ENCODE measurements at places on chromosomes 13 and 19. TPM values are rescaled to one million over a fixed set of nuclear protein-coding genes. Genes with fewer than 3 reads are reported as not detected.

DNA sequence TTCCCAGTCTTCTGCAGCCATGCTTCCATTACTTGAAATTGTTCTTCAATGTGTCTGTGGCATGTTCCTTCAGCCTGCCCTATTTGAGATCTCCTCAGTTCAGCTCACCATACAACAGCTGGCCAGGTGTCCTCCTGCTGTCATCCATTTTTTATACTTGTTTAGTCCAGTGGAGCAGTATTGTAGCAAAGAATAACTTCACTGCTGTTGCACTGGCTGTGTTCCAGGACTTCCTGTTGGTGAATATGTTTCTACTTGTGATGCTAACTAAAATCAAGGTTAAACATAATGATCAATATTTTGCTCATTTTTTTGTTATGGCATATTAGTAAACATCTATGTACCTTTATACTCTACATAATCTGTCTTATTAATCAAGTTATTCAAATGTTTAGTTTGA is 1394.1 kb downstream of the PCDH9 start:
- no peak for DNase-seq

- no peak for DNase-seq
Observed at GRCh38 chr13:33787051-33787591, 30.8 kb upstream of the RFC3 start.

DNA sequence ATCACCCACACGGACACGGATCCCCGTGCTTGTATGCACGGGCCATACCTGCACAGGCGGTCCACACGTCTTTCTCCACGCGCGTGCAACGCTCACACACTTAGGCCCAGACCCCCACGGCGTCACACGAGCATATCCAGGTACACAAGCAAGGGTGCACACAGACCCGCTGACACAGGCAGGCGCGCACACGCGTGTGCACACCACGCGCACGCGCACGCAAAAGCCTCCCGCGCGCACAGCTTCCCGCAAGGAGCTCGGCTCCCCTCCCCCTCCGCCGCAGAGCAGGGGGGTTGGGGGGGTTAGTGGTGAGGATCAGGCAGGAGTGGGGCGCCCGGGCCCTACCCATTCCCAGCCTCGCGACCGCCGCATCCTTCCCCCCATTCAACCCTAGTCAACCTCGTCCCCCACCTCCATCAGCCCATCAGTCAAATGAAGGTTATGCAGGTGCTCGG is 407 bp downstream of the RAB3A start:
- DNase-seq, result peak; percentile 31

GRCh38 chr19:32567486-32567885 is 13.5 kb upstream of the PDCD5 start:
- no peak for DNase-seq

- no peak for DNase-seq
Observed at GRCh38 chr19:13926715-13927114, 11.5 kb downstream of the PODNL1 start.

- no peak for DNase-seq
Observed at GRCh38 chr19:42252365-42253244, 2.3 kb downstream of the ERF start.

DNA sequence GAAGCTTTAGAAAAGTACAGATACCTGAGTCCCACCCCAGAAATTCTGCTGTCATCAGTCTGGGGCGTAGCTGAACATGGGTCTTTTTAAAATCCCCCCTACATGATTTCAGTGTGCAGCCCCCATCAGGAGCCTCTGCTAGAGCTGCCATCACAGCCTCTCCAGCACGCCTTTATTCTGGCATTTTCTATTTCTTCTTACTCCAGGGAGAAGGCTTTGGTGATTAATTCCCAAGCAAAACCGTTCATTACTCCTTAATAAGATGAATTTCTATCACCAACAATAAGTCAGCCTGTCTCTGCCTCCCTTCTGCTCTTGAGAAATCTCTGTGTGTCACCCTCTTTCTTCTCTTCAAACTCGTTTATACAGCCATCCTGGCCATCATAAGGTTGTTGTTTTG is 160.3 kb downstream of the KATNAL1 start:
- DNase-seq, result no peak

DNA sequence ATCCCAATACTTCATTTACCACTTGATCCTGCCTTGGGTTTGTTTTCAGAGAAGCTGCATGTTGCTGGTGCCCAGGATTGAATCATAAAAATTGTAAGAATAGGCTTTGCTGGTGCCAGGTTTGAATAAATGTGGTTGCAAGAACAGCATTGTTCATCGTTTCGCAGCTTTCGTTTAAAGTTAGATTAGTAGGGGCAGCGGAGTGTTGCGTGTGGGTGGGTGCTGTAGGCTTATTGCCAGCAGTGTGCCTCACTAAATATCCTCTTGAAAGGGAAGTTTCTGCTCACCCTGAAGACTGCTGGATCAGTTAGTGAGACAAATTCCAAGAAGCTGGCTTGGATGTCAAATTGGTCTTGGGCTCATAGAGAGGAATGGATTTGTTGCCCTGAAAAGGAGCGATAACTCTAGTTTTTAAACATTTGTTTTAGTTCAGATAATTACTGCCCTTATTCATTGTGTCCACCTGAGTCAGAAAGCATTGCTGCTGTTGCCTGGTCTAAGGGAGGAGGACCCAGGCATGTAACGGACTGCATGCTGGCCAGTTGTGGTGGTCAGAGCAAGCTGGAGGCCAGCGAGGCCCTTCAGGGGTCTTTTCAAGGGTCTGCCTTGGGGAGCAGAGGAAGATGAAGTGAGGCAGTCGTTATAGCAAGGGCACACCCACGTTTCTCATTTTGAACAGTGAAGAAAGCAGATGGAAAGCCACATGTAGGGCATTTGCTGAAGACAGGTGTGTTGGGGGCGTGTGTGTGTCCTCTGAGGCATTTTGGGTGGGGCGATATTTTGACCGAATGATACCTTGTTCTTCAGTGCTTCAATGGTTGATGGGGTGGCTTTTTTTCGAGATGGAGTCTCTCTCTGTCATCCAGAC is 8.5 kb downstream of the ILF3 start:
- DNase-seq, result no peak

GRCh38 chr13:95754069-95754468 is 77.1 kb downstream of the DNAJC3 start:
- DNase-seq, result no peak

GRCh38 chr19:49382639-49383038 is 5.4 kb upstream of the KASH5 start:
- no peak for DNase-seq

- DNase-seq, result no peak
Observed at GRCh38 chr19:44718441-44719261, 19.7 kb downstream of the CEACAM16 start.

GRCh38 chr13:34011552-34012085 is 193.7 kb downstream of the RFC3 start:
- no peak for DNase-seq

DNA sequence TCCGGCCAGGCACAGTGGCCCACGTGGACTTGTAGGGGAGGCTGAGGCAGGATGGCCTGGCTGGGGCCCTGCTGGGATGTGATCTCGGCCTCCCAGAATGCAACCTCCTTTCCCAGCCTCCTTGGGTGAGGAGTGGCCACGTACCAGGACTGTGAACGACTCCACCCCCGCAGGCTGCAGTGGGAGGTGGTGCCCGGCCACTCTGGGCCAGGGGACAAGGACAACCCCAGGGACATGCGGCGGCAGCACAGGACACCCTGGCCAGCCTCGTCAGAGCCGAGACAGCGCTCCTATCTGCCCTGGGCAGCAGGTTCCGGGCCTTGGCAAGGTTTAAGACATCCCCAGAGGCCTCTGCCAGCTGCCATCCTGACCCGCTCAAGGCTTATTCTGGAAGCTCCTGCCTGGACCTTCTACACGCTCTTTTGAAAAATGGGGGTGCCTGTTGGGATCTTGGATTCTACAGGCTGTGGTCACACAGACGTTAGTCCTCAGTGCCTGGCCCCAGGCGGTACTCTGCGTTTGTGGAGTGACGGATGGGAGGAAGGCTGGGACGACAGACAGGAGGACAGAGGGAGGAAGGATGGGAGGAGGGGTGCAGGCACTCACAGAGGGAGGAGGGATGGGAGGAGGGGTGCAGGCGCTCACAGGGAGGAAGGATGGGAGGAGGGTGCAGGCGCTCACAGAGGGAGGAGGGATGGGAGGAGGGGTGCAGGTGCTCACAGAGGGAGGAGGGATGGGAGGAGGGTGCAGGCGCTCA is 19.9 kb upstream of the CACTIN start:
- DNase-seq, result no peak

- DNase-seq, result no peak
Observed at GRCh38 chr13:108289819-108290218, 20.3 kb downstream of the TNFSF13B start.

GRCh38 chr13:26019251-26019650 is 32.6 kb downstream of the SHISA2 start:
- DNase-seq, result no peak

DNA sequence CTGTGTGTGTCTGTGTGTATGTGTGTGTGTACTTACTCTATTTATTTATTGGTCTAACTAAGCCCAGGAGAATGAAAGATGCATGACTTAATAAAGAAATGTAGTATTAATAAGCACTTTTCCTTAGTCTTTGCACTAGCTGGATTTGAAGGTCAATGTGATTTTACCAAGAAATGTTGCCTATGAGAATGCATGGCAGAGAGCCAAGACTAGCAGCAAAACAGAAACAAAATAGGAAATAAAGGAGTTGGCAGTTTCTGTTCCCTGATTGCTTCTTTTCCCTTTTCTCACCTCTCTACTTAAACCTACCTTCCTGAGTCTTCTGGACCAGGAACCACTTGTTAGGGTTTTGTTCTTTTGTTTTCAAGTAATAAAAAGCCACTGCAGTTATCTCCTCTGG is 286.1 kb downstream of the KCTD12 start:
- no peak for DNase-seq

DNA sequence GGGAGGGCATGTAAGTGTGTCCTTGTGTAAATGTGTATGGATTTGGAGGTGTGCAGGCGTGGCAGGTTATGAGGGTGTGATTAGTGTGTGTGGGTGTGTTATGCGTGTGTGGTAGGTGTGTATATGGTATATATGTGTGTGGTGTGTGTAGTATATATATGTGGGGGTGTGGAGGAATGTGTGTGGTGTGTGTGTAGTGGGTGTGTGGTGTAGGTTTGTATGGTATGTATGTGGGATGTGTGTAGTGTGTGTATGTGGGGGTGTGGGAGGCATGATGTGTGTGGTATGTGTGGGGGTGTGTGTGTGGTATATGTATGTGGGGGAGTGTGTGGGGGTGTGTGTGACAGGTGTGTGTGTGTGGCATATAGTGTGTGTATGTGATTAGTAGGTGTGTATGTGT is 104.2 kb downstream of the SLC7A1 start:
- DNase-seq, result no peak

- DNase-seq, result peak; percentile 23
Observed at GRCh38 chr13:75908141-75908540, 272.0 kb downstream of the LMO7 start.

DNA sequence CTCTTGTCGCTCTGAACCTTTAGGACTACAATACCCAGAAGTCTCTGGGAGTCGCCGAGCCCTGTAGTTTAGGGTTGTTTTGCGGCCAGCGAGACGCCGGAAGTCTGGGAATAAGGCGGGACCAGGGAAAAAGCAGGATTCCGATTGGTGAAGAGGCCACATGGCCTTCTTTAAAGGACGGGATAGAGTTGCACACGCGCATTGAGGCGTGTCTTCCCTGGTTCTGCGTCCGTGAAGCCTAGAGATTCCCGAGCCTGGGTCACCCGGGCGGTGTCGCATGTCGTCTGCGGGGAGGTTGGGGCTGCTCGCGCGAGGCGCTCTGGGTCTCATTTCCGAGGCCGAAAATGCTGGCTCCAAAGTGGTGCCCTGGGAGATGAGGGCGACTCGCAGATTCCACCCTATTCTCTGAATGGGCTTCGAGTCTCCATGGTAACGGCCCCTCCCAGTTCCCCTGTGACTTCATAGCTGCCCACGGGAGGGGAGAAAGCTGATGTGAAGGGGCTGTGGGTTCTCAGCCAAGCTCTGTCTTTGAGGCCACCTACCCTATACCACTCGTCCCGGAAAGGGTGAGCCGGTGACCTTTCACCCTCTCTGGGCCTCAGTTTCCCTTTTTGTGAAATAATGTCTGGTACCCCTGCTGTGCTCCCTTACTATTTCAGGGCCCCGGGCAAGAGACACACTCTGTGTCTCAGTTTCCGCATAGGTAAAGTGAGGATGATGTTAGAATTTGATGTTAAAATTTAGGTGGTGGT is 614 bp upstream of the ZSCAN5A start:
- DNase-seq, result peak; percentile 94

- DNase-seq, result no peak
Observed at GRCh38 chr19:8491574-8491973, 10.9 kb downstream of the PRAM1 start.

- no peak for DNase-seq
Observed at GRCh38 chr19:48551437-48552302, at the start of gene SULT2B1. Gene SULT2B1, plus strand, starts transcription at chr19:48552172. Its CDS starts 81 bp downstream, at chr19:48552253.

DNA sequence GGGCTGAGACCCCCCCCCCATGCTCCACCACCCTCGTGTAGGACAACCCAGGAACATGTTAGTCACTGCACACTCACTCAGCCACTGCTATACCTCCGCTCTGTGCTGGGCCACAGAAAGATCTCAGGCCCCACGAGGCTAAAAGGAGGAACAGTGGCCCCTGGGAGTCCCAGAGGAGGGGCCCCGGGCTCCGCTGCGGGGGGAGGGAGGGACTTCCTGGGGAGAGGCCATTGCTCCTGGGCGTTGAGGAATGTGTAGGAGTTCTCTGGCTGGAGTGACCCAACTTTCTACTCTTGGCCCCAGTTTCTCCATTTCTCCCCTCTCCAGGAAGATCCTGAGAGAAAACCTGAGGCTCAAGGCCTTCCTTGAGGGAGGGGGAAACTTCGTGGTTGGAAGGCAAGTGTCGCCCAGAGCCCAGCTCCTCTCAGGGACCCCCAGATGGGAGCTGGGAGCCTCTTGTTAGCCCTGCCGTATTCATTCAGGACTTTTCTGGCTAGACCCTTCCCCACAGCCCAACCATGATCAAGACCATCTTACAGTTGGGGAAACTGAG is 13.6 kb downstream of the ONECUT3 start:
- DNase-seq, result no peak

The PRR36 gene
- total RNA-seq, result not detected

The ZNF563 gene
- total RNA-seq, result 2.8 TPM

The FFAR1 gene
- total RNA-seq, result not detected

The LHB gene
- total RNA-seq, result not detected

The ZNF540 gene
- 0.46 TPM for total RNA-seq

The DCLK1 gene
- total RNA-seq, result 6.8 TPM

The ZNF45 gene
- total RNA-seq, result 5.1 TPM

The NXNL1 gene
- total RNA-seq, result not detected
